ENCODE measurements at places on chromosomes 6 and 20.

- DNase-seq = no peak
Measured at GRCh38 chr20:48311956-48312355, 515.8 kb downstream of the PREX1 start.

GRCh38 chr6:155264693-155265320 is 994 bp downstream of the CLDN20 start:
- DNase-seq = no peak

DNA sequence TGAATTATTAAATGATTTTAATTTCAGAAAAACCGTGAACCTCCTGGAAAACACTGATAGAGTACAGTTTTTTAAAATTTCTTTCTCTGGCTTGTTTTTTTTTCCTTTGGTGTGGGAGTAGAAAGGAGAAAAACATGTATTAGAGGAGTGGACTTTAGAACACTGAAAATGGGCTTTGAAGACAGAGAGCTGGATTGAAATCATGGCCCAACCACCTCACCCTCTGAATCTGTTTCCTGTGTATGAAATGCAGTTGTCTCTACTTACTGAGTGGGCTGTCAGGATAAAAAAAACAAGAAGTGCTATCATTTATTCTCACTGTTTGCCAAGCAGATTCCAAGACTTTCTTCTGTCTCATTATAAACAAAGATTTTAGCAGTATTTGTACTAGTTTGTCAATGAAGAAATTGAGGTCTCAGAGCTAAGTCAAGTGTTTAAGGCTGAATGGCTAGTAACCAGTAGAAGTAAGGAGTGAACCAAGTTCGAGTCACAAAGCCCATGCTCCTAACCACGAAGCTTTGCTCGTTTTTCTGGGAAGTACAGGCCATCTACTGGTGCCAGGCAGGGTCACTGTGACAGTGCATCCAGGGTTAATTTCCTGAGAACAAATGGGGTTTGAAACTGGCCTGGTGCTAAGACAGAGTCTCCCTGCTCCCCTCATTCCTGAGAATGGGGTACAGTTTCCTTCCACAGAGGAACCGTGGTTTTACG is 256.4 kb downstream of the TMEM242 start:
- DNase-seq = no peak

GRCh38 chr6:36546308-36546919 is 865 bp downstream of the STK38 start:
- no peak for DNase-seq

GRCh38 chr20:37615340-37616109 is 78.3 kb upstream of the CTNNBL1 start:
- peak; percentile 75 for DNase-seq

DNA sequence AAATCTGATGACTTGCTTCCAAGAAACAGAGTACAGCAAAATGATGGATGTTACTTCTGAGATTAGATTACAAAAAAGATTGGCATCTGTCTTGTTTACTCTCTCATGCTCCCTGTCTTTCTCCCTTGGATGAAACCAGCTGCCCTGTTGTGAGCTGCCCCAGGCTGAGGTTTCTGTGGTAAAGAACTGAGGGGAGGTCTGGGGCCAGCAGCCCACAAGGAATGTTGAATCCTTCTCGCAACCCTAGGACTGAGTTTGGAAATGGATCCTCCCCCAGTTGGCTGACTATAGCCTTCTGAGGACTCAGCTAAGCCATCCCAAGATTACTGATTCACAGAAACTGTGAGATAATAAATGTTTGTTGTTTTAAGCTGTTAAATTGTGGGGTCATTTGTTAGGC is 5.6 kb upstream of the HECA start:
- no peak for DNase-seq

DNA sequence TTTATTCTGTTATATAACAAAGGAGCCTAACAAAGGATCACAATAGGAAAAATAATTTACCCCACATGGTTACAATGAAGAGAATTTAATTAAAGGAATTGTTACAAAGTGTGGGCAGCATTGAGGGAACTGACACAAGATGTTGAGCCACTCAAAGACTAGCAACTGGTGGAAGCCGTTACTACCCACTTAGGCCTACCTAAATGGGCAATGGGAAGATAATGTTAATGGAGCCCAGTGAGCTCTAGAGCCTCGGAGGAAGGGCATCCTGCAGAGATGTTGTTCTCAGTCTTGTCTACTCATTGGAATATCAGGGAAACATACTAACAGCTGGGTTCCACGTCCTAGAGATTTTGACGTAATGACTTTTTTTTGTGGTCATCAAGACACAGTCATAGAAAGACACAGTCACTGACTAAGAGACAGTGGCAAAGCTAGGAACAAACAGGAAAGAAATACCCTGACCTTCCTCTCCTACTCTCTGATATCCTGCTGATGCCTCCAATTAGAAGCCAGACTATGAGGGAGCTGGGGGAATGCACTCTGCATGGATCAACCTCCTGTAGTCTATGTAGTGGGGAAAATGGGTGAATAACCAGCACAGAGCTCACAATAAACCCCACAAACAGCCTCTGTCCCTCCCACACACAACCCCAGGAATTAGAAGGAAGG is 523.8 kb upstream of the FLRT3 start:
- DNase-seq = no peak

- DNase-seq = no peak
Measured at GRCh38 chr6:38450717-38451116, 189.0 kb downstream of the BTBD9 start.

GRCh38 chr6:21589352-21590345 is 3.9 kb upstream of the SOX4 start:
- DNase-seq = peak; percentile 81

DNA sequence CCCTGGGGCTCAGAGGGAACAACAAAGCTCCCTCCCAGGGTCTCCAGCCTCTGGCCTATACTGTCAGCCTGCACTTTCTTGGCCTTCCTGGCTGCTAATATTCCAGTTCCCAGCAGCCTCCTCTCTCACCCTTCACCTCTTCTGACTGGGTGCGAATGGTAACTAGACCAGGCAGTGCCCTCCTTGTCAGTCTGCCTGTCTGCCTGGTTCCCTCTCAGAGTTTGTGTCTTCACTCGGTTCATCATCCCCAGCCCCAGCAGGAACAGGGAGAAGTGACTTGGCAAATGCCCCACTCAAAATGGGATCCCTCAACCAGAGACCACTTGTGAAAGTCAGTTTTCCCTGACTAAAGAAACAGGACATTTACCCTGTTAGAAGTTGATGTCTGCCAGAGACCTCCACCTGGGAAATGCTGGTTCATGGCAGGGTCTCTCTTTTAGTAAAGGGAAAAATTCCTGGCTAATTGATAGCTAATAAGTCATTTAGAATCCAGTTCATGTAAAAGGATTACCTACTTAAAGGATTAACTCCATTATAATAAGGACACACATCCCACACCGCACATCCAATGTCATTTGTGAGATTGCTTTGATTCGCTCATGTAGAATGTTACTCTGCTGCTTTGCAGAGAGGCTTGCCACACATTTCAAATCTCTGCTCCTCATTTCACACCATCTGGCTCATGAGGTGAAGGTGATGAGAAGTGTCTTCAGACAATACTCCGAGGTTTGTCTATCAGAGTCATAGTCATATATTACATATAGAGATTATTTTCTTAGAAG is 18.6 kb upstream of the MICB start:
- DNase-seq = no peak

GRCh38 chr6:157194643-157195042 is 128.7 kb downstream of the TMEM242 start:
- no peak for DNase-seq

- no peak for DNase-seq
Measured at GRCh38 chr6:93183531-93183972, 235.8 kb downstream of the EPHA7 start.

GRCh38 chr6:37607944-37608343 is 89.7 kb downstream of the MDGA1 start:
- DNase-seq = no peak

DNA sequence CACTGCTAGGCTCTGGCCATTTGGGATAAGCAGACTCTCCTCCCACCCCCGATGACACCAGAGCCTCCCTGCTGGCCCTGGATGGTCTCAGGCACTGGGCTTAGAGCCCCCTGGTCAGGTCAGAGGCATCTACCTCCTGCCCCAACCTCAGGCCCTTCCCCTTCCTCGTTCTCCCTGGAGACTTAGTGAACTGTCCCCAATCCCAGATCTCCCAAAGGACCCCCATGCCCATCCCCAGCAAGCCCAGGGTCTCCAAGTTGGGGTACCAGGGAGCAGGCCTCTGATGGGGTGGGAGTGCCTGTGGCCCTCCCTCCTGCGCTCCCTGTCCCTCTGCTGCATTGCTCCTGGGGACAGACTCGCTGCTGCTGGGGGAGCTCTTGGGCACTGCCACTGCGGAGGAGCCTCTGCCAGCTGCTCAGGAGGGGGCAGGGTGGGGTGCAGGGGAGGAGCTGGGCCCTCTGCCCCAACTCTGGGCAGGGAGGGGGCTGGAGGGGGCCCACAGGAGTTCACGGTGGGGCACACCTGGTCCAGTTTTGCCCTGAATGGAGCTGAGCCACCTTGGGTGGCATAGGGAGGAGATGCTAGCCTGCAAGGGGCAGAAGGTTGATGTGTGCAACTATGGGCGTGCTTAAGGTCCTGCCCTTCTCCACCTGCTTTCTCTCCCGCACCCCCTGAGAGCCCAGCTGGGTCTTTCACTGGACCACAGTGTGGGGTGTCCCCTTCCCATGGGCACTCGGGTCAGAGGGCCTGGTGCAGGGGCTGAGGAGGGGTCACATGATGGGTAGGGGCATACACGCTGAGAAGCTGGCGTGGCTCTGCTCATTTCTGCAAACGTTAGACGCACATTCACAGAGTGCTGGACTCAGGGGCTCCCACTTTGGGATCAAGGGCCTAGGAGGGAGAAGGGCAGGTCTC is 40.4 kb downstream of the SPDEF start:
- no peak for DNase-seq

- no peak for DNase-seq
Measured at GRCh38 chr20:48879612-48880245, 41.8 kb upstream of the ARFGEF2 start.

GRCh38 chr6:140677781-140678528 is 1303.5 kb upstream of the CITED2 start:
- DNase-seq = no peak

DNA sequence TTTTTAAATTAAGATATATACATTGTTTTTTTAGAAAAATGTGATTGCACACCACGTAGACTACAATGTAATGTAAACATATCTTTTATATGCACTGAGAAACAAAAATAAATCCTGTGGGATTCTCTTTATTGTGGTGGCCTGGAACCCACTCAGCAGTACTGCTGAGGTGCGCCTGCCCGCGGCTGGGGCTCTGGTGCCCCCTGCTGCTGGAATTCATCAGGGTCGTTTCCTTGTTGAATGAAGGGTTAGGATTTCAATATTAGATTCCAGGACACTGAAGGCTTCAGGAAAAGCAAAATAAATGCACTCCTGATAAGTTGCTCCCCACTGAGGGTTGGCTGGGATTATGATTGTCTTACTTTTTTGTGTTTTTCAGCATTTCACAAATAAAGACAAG is 175.8 kb upstream of the GGTLC1 start:
- peak; percentile 27 for DNase-seq
